Activated CD4-positive, alpha-beta T cell treated with anti-CD3 and anti-CD28 coated beads, Interleukin-2, amount 50 U/mL, for 16 hours (primary cell): ENCODE measurements at places on chromosomes 7 and 10.
A peak's percentile ranks its signal among the peaks of the same experiment; 100 is the strongest.

- no peak for DNase-seq
Measured at GRCh38 chr7:142584765-142585164, 164.5 kb upstream of the PRSS1 start.

- no peak for DNase-seq
Measured at GRCh38 chr7:90412458-90413184, 9.4 kb downstream of the CLDN12 start.

- DNase-seq = no peak
Measured at GRCh38 chr10:126596472-126597016, 73.9 kb downstream of the C10orf90 start.

GRCh38 chr7:81902536-81902935, 132.7 kb upstream of the HGF start:
- no peak for DNase-seq

GRCh38 chr7:40221836-40222235, 87.0 kb downstream of the SUGCT start:
- no peak for DNase-seq

DNA sequence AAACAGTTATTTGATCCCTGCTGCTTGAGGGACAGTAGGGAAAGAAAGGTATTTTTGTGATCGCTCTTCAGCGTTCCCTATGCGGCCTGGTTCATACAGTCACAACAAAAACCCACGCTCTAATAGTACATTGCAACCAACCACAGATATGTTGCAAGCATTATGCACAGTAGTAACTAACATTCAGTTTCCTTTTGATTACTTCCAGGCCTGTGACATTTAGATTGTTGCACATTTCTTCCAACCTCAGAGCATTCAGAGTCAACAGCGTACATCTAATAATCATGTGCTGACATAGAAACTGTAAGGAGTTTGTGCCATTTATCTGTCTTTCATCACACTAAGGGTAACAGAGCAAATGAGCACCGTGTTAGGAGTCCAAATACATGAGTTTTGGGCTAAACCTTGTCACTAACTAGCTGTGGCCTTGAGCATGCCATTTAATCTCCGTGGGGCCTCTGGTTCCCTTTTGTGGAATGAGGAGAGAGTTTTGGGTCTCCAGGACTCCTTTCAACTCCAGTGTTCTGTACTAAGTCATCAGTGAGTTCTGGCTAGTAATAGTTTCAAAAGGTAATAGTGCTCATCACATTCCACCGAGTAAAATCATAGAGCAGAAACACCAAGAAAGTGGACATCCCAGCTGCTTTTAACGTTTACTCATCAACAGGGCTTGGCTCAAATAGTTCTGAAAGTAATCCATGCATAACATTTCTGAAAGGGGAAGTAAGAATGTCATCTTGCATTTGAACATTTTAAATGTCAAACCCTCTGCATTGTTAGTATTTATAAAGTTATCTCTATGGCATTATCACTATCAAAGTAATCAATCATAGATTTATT, 99.0 kb upstream of the FZD1 start:
- DNase-seq = no peak

DNA sequence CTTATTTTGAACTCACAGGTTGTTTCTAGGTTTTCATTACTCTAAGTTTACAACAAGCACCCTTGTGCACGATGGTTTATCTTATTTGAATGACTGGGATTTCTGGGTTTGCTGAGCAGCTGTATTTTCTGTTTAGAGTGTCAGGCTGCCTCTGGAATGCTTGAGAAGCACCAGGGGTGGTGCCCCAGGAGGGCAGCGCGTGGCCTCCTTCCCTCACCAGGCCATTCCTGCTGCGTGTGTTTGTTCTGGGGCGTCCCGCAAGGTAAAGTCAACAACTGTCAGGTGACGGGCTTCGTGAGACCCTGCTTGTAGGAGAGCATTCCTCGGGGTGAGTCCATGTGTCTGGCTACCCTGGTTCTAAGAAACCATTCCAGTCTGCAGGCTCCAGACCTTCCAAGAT, 54.9 kb downstream of the FAM171A1 start:
- DNase-seq = no peak

DNA sequence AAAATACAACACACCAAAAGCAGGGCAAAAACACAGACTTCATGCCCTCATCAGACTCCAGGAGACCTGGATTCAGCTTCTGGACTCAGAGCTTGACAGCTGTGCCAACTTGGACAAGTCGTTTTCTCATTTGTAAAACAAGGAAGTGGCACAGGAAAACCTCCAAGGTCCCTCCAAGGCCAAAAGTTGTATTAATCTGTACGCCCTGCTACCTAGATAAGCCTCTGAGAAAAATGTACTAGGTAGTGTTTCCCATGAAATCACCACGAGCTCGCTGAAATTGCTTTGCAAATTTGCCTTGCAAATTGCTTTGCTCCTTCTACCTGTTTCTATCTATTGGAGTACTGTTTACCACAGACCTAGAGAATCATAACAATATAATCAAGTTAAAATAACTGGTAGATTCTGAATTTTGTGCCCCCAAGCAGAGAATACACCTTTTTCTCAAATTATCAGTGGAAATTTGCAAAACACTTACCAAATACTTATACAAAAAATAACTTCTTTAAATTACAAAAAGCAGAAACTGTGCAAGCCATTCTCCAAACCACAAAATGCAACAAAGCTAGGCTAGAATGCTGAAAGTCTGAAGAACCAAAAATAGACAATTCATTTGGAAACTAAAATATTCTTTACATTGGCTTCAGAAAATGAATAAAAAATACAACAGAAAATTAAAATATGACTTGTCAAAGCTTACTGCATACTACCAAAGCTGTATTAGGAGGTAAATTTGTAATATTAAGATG, 158.1 kb upstream of the CHST15 start:
- DNase-seq = no peak

GRCh38 chr7:27073076-27073475, 22.7 kb downstream of the HOXA1 start:
- no peak for DNase-seq

- DNase-seq = no peak
Measured at GRCh38 chr10:69878038-69878437, 76.3 kb downstream of the COL13A1 start.

DNA sequence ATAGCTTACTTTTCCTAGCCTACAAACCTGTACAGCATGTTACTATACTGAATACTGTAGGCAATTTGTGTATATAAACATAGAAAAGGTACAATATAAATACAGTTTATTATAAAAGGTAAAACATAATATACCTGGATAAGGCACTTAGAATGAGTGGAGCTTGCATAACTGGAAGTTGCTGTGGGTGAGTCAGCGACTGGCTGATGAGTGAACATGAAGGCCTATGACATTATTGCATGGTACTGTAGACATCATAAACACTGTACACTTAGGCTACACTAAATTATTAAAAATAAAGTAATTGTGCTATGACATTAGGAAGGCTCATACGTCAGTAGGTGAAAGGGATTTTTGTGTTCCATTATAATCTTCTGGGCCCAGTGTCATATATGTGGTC, 228.8 kb downstream of the HDAC9 start:
- DNase-seq = no peak

DNA sequence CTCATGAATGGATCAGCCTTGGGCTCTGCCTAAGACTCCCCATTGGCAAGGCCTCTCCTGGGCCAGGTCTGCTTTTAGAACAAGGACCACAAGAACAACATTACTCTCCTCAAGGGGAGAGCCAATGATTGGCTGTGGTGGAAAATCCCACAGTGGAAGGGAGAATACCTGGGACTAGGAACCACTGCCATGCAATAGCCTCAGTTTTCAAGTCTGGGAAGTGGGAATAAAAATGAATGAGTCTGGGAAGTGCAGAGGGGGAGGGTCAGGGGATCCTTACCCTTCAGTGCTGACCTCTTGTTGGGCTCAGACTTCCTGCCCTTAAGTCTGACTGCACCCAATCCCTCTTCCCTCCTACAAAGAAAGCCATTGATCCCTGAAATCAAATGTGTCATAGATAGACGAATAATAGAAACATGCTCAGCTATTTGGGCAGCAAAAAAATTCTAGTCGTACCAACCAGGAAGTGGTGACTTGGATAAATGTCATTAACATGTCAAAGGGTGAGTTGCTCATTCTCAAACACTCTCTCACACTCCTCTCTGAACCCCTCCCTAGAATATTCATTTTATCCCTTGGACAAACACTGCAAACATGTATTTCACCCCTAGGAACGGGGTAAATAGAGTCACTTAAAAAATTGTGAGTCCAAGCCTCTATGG, 123.6 kb downstream of the SH3PXD2A start:
- no peak for DNase-seq

GRCh38 chr7:151781161-151781845, 95.6 kb downstream of the PRKAG2 start:
- no peak for DNase-seq

GRCh38 chr7:145474009-145474686, 638.3 kb upstream of the TPK1 start:
- DNase-seq = no peak

- DNase-seq = no peak
Measured at GRCh38 chr7:40300146-40300670, 165.4 kb downstream of the SUGCT start.

DNA sequence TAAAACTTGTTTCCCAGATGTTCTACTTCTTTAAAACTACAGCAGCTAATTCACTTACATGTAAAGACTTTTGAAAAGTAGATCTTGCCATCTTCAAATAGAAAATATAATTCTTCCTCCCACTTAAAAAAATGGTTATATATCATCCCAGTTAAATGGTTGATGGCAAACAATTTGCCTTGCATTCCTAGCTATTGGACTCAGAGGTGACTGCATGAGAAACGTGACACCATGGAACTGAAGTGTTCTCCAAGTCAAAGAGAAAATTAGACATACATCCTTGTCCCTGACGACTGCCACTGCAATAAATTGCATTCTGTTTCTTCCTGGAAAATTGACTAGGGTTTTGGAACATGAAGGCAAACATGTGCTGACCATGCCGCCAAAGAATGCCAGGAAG, 95.0 kb upstream of the POM121L12 start:
- DNase-seq = no peak

DNA sequence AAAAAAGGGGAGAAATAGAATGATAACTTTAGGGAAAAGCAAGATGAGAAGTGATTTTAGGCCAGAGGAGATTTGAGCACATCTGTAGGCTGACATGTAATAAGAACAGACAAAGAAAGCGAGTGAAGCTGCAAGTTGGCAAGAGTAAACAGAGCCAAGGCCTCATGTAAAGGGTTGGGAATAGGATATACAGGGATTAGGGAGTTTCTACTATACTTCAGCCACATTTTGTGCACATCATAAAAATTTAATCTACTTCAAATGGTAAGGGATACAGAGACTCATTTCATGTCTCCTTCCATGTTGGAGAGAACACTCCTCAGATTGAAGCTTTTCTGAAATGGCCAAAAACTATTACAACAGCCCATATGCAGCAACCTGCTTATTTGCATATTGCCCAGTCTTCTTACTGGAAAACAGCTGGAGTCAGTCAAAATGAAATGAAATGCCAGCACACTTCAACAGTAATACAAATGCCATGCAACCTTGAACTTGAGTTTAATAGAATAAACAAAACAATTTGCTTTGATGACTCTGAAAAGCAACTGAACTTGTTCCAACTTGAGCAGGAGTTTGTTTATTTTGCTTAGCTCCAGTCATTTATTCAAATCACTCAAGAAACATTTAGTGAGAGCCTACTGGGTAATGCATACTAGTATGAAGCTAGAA, 49.9 kb downstream of the NRCAM start:
- no peak for DNase-seq

DNA sequence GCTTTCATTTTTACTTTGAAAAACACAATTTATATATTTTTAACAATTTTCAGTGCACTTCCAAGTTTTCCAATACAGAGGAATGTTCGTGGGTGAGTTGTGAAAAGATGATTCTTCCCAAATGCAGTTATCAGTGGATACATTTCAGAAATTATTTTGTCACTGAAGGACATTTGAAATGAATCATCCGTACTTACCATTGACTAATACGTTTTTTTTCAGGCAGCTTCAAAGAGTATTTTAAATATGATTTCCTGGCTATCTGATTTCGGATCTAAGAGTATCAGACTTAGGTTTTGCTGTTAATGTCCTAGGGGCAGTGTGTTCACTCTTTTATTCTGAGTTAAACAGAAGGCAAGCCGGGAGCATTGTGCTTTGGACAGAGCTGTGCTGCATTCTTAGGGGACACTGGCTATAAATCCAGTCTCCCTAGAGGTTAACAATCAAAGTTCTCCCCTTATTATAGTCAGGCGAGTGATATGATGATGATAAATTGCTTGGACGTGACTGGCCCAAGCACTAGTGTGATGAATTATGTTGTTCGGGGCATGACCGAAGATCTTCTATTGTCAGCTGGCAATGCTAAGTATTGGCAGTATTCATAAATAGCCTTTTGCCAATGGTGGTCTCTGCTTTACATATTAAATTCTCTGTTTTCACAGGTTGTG, 4.5 kb downstream of the PTER start:
- DNase-seq = peak; percentile 42

DNA sequence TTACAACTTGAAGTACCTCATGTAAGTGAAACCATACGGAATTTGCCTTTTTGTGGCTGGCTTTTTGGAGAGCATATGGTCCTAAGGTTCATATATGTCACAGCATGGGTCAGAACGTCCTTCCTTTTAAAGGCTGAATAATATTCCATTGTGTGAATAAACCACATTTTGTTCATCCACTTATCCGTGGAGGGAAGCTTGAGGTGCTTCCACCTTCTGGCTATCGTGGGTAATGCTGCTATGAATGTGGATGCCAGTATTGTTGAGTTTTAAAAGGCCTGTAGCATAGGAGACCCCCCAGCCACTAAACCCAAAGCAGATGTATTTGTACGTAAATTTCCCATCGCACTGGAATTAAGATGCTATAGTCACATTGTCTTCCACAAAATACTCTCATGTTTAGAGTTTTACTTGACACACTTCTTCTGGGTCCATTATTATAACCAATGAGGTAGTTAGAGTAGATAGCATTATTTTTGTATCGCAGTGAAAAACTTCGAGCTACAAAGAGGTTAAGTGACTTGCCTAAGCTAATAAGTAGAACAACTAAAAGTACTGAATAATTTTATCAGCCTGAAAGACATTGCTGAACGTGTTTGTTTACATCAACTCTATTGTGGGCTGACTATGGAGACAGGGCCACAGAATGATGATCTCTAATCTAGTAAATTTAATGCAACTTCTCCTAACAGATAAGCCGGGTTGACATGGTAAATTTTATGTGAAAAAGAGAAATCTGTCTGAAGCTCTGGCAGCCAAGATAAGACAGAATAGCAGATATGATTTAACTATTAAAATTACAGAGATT, 183.0 kb upstream of the CTBP2 start:
- no peak for DNase-seq

DNA sequence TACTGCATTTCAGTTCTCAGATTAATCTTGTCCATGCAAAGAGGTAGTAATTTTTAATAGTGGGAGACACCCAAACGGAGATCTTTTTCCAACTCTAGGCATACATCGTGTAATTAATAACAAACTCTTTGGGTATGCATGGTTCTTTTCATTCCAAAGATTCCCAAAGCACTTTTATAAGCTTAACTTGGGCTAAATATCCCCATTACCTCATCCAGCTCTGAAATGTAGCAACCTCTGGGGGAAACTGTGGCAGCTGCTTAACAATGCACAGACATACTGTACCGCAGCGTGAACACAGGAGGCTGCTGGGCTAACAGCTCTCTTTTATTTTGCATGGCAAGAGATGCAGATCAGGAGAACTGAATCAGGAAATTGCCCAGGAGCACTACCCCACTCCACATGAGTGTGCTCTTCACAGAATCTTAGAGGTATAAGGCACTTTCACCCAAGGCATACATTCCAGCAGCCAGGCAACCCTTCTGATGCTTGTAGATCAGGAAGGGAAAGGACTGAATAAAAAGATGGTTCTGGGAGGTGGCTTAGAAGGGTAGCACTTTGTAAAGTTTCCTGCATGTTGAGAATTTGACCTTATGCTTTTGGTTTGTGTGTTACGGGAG, 114.4 kb upstream of the GLI3 start:
- no peak for DNase-seq
